Articular chondrocyte of knee joint (primary cell): ENCODE measurements at places on chromosomes 13 and 19. TPM values are rescaled to one million over a fixed set of nuclear protein-coding genes. Genes with fewer than 3 reads are reported as not detected.

DNAJC15 gene
- total RNA-seq = 15.2 and 25.7 TPM in 2 replicates

VSTM2B gene
- total RNA-seq = not detected in 2 replicates

CALR3 gene
- 0.39 TPM in 1 of 2 replicates, not detected in the other for total RNA-seq

ZNF154 gene
- total RNA-seq = 4.2 and 6.6 TPM in 2 replicates

PSPC1 gene
- total RNA-seq = 53.5 and 54.7 TPM in 2 replicates
